ENCODE measurements at places on chromosomes 7 and 10.

DNA sequence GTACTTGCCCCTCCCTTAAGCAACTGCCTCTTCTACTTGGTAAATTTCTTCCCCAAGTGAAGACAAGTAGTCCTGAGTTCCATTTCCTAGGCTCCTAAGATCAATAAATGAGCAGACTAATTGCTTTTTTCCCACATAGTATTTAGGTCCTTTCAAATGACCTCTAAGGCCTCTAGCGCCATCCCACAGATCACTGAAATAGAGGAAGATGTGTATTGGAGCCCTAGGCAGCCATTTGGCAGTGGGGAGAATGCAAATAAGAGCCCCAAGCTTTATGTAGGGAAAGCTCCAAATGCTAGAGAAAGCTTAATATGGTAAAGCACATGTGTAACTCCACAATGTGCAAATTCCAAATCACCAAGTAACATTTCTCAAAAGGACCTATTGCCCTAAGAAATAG is 316.5 kb upstream of the PHF14 start:
- no peak for DNase-seq

DNA sequence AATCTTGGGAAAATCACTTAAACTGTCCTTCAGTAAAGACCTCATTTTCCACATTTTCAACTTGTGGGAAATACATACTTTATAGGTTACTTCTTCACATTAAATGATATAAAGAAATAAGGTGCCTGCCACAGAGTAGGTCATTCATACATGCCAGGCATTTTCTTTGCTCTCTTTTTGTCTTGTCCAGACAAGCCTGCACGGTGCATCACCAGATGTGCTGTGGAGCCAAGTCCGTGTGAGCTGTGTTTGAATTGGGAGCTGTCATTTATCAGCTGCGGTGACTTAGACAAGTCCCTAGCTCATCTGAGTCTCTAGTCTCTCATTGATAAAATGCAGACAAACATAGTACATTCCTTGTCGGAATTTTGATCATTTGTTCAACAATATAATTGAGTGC is 432.9 kb downstream of the SORCS3 start:
- DNase-seq, result no peak

GRCh38 chr7:76089865-76090475 is 42.1 kb downstream of the MDH2 start:
- no peak for DNase-seq

GRCh38 chr10:62068464-62068863 is 167.0 kb downstream of the ARID5B start:
- DNase-seq, result no peak

DNA sequence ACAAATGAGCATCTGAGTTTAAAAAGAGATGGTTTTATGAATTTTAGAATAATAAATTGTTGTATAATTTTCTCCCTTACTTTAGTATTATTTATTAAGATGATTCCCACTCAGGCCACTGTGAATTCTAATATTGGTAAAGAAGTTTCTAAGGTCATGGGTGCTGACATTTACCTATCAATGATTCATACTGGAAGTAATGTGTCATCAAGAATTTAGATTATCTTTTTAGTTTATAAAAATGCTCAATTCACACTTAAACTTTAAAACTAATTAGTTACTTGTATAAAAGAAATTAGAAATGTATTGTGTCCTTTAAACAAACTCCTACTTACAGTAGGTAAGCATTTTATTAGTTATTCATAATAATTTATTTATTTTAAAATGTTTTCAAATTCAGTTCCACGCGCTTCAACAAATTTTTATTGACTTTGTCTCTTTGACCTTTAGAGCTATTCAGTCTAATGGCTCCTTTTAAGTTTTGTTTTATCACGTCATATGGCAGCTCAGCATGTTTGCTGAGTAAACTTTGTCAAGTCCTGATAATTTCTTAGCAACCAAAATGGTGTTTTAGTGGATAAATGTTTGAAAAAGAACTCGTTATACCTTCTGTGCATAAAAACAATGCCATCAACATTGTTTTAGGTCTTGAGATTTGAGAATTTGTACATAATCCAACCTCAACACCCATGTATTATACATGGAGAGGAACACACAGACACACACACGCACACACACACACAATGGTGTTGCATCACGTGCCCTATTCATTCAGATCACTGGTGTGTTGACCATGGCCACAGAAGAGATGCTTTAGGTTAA is 15.1 kb upstream of the MRC1 start:
- no peak for DNase-seq

- no peak for DNase-seq
Observed at GRCh38 chr7:30164567-30164966, 29.8 kb downstream of the MTURN start.

GRCh38 chr10:86139066-86139657 is 227.4 kb downstream of the GRID1 start:
- no peak for DNase-seq

- no peak for DNase-seq
Observed at GRCh38 chr7:95971716-95972115, 199.4 kb downstream of the DYNC1I1 start.

- DNase-seq, result no peak
Observed at GRCh38 chr7:148722340-148723165, 23.9 kb downstream of the CUL1 start.

GRCh38 chr7:82172881-82173280 is 270.7 kb downstream of the CACNA2D1 start:
- no peak for DNase-seq

GRCh38 chr10:21511095-21511570 is 14.3 kb downstream of the SKIDA1 start:
- DNase-seq, result no peak

DNA sequence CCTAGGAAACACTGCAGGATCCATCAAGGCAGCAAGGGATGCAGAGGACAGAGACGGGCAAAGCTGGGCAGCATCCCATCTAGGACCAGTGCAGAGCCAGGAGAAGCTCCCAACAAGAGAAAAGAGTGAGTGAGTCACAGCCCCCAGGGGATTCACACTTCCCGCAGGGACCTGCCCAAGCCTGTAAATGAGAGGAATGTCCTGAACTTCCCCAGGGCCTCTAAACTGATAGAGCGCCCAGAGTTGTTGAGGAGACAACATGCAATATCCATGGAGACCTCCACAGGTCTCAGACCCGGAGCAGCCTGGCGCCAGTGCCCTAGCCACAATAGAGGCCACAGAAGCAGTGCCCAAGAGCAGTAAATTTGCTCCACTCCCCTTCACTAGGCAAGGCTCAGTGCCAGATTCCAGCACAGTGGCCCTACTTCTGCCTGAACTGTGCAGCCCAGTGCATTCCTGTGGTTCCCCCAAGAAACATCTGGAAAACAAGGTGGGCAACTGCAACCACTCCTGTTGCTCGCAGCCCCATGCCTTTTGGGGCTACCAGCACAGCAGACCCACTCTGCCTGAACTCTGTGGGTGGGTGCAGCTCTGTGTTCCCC is 567.5 kb downstream of the POM121L12 start:
- no peak for DNase-seq

GRCh38 chr10:98466861-98467505 is 20.2 kb upstream of the HPS1 start:
- no peak for DNase-seq

GRCh38 chr7:32661929-32662328 is 166.6 kb downstream of the AVL9 start:
- no peak for DNase-seq

DNA sequence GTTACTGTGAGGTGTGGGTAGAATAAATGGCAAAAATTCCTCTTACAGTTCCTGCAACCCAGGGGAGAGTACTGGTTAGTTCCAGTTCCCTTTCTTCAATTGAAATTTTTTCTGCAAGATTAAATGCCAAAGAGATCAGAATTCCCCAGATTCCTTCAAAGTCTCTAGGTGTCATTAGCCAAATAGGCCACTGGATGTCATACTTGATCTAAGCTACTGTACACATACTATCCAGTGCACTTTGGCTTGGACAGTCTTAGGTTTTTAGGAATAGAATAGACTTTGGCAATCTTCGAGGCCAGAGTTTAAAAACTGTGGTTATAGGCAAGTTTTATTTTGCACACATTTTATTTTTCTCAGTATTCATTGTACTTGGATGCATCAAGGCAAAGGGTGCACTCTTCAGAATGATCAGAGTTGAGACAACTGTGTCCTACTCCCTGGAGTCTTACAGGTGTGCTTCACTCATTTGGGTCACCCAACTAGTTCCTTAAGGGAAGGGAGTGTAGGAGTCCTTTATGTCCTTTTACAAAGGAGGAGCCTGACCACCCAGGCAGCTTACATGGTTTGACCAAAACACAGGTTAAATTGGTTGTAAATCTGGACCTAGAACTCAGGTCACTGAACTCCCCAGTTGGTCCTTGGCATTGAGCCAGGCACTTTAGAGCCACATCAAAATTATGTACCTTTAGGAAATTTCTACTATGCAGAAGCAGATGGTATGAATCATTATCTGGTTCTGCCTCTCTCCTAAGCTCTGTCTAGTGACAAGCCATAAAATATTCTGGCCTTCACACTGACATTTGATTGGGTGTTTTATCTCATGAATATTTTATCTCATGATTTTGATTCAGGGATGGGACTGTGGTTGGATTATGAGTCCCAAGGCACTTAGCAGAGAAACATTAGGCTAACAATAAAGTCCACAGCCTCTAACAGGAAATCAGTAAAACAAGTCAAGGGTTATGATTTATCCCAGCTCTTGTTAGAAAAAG is 49.5 kb downstream of the ASAH2B start:
- DNase-seq, result no peak

GRCh38 chr7:74717889-74718288 is 55.9 kb upstream of the NCF1 start:
- DNase-seq, result no peak

- DNase-seq, result no peak
Observed at GRCh38 chr7:55149001-55149400, 130.2 kb downstream of the EGFR start.

DNA sequence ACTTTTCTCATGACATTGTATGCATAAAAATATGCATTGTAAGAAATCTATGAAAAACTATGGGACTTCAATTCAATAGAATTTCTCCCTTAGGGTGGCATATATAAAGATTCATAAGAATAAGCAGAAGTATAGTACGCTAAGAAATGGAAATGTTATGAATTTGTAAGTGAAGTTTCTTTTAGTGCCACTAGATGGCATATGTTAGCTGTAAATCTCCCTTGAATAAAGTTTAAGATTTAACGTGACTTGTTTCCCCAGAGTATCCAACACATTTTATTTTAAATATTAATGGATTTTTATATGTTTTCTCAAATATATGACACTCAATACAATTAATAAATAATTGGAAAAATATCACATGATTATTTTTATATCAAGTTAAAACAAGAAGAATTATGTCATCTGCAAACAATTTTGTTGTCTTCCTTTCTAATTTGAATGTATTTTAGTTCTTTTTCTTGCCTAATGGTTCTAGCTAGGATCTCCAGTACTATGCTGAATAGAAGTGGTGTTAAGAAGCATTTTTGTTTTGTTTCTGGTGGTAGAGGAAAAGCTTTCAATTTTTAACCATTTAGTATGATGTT is 287.2 kb downstream of the HGF start:
- no peak for DNase-seq

DNA sequence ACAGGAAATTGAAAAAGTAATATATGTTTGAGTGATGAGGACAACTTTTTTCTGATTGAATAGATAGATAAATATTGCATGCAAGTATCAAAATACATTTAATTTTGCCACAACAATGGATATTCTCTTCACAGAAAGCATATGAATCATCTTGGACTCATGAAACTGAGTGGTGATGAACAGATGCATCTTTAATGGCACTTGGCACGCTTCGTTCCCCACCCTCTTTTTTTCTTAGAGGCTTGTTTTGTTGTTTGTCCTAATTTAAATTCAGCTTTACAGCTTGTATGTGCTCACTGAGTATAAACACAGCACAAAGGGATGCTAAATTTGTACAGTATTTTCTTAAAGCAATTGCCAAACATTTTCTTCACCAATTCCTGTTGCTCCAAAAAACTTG is 145.0 kb upstream of the YAE1 start:
- no peak for DNase-seq

GRCh38 chr7:137129025-137129424 is 214.5 kb downstream of the PTN start:
- no peak for DNase-seq

DNA sequence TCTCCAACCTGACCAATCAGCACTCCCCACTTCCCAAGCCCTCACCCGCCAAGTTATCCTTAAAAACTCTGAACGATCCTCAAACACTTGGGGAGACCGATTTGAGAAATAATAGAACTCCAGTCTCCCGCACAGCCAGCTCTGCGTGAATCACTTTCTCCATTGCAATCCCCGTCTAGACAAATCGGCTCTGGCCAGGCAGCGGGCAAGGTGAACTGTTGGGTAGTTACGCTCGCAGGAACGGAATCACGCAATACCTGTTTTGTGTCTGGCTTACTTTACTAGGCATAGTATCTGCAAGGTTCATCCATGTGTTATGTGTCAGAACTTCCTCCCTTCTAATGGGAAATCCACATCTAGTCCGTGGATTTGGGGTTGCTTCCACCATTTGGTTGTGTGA is 271.7 kb downstream of the ZMYND11 start:
- DNase-seq, result no peak

DNA sequence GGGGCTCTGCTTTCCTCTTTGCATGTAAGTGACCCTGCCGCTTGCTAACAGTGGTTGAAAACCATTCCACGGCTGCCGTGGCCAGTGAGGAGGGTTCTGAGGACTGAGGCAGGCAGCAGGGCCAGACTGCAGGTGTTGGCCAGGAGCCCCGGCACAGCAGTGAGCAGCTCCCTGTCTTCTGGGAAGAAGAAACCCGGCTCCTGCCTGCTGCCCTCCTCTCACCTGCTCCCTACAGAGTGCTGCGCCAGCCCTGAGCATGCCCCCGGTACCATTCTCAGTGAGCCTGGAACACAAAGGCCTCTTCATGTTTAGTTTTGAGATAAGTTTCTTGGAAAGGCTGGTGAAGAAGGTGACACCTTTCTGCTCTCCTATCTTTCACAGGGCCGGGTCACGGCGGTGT is 199.9 kb downstream of the TAX1BP1 start:
- no peak for DNase-seq

DNA sequence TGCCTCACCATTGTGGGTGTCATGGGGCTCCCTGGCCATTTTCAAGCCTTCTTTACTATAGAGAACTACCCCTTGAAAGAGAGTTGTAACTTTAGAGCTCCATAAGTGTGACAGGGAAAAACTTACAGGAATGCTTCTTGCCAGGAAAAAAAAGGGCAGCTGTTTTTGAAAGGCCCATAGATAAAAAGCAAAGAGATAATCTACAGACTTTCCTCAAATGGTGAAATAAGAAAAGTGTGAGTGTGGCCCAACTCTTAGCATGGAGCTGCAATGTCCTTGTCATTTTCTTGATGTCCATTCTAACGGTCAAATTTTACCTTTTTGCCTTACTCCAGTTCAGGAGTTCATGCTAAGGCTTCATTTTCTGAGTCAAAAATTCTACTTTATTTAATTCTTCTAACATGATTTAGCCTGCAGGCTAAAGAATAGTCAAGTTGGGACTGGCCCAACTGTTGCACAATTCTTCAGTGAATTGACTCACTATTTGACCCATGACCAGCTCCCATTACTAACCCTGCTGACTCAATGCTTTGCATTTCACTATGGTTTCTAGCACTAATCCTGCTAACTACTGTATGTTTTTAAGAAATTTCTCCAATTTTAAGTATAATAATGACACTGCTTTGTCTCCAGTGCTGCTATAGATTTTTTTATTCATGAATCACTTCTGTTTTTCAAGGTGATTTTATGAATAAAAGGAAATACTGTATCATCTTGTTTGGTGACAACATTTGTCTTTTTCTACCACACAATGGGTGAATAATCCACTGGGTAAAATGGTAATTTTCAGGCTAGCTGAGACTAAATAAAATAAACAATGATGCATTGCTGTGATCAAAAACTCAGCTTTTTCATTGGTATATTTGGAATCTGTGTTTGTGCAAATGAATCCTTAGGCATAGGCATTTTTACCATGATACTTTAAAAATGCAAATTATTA is 41.4 kb upstream of the SGCE start:
- no peak for DNase-seq

GRCh38 chr7:25537662-25538375 is 309.5 kb upstream of the NPVF start:
- DNase-seq, result no peak

All from T-helper 17 cell (primary cell).